D721Med (cell line): ENCODE measurements at places on chromosomes 6 and 20.

GRCh38 chr6:72963946-72964345 lies 261.4 kb downstream of the KHDC1L start:
- DNase-seq, result no peak

DNA sequence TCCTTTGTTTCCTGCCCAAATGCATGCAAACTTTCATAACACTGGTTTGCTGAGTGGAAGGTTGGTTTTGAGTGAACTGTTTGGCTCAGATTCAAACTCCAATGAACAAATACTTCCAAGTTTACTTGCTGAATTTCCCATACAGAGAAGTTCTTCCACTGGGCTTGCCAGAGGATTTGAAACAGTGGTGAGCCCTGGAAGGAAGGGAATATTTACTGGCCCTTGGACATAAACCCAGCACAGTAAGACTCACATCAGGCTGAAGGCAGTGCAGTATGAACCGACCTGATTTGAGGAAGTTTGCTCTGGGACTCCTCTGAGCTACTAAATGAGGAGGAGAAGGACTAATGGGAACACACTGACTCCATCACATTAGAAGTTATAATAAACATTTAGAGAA lies 3.8 kb downstream of the TRAF3IP2 start:
- DNase-seq, result no peak

DNA sequence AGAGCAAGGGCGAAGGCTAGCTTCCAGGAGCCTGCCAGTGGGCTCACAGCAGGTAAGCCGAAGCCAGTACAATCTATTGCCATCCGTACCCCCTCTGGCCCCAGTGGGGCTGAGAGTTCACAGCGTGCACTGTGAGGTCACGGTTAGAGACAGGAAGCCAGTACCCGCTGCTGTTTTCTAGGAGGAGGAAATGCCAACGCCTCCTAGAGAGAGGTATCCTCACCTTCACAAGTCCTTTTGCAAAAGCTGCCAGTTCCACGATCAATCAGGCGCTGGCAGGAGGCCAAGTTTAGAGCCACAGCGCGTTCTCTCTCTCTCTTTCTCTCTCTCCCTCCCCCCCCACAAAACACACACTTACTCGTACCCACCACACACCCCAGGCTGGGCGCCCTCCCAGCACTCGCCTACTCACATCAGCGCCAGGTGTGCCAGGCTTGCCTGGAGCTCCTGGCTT lies 22.5 kb downstream of the COL9A1 start:
- no peak for DNase-seq

DNA sequence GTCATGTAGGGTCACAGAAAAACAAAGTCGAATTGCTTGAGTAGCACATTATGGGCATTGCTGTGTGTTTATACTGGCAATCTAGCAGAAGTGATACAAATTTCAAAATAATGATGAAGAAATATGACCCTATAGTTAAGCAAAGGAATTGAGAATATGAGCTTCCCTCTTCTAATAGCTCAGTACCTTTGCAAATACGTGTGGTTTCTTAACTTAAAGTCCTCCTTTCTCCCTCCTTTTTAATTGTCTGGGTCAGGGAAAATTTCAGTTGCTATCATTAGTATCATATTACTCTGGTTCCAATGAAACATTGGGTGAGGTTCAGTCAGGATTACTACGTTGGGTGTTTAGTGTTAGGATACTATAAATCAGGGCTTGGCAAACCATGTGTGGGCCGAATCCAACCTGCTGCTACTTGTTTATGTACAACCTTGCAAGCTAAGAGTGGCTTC lies 166.8 kb upstream of the CARMIL1 start:
- DNase-seq, result no peak

GRCh38 chr20:7981374-7981773 lies 38.2 kb downstream of the TMX4 start:
- no peak for DNase-seq

DNA sequence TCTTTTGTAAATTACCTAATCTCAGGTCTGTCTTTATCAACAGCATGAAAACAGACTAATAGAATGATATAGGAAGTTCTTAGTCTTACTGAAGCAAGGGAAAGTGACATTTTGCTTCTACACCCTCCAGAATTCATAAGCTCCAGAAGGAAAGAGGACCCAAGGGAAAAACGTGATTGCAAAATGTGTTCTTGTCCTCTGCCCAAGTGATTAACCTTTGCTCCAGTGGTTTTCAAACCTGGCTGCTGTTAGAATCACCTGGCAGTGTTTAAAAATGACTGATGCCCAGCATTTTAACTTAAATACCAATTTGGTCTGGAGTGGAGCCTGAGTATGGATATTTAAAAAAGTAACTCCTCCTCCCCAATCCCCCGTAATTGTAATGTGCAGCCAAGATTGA lies 191.4 kb downstream of the SLC16A10 start:
- no peak for DNase-seq

- DNase-seq, result no peak
Observed at GRCh38 chr6:136108361-136108945, 141.7 kb downstream of the MTFR2 start.

- no peak for DNase-seq
Observed at GRCh38 chr6:119742188-119742803, 392.7 kb upstream of the MAN1A1 start.

- no peak for DNase-seq
Observed at GRCh38 chr6:3284436-3284876, 25.7 kb downstream of the PSMG4 start.

- no peak for DNase-seq
Observed at GRCh38 chr6:90574610-90575009, 12.3 kb downstream of the MAP3K7 start.

GRCh38 chr6:163354085-163354484 lies 60.4 kb upstream of the QKI start:
- no peak for DNase-seq

GRCh38 chr6:36963451-36964290 lies 9.1 kb downstream of the PI16 start:
- DNase-seq, result no peak

- no peak for DNase-seq
Observed at GRCh38 chr6:107292715-107293271, 166.6 kb downstream of the PDSS2 start.
